ENCODE measurements at places on chromosomes 3 and 15.

GRCh38 chr3:118408431-118408830, 626.2 kb downstream of the IGSF11 start:
- DNase-seq: no peak

GRCh38 chr3:23726811-23727548, 78.8 kb upstream of the UBE2E1 start:
- no peak for DNase-seq

GRCh38 chr15:25684521-25685431, 178.4 kb downstream of the ATP10A start:
- no peak for DNase-seq

GRCh38 chr3:169668957-169669741, 5.6 kb upstream of the MECOM start:
- DNase-seq: no peak

DNA sequence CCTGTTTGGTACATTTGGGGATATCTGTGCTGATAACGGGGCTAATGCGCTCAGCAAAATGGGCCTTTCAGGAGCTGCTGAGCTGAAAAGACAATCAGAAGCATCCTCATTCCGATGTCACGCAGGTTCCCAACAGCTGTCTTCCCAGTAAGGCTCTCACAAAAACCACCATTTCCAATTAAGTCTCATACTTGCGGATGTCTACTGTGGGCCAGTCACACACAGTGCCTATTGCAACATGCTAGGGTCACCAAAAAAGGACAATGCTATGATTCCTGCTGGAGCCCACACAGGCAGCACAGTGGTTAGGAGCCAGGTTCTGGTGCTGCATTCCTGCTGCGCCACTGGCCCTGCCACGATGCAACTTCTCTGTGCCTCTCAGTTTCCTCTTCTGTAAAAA, 16.4 kb upstream of the LDHAL6B start:
- no peak for DNase-seq

DNA sequence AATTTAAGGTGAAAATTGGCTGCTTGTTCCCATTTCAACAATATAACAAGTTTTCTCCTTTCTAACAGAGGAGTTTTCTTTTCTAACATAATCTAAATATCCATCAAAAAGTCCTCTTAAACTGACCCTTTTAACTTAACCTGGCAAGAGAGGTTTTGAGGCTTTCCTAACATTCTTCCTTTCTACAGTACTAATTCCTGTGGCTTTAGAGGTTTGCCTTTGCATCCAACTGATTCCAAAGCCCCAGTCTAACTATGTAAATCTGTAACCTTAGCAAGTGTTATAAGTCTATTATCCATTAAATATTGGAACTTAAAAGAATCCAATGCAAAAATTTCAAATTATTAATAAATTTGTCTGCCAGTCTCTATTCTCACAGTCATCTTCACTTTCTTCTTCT, 134.1 kb downstream of the ISL2 start:
- no peak for DNase-seq

DNA sequence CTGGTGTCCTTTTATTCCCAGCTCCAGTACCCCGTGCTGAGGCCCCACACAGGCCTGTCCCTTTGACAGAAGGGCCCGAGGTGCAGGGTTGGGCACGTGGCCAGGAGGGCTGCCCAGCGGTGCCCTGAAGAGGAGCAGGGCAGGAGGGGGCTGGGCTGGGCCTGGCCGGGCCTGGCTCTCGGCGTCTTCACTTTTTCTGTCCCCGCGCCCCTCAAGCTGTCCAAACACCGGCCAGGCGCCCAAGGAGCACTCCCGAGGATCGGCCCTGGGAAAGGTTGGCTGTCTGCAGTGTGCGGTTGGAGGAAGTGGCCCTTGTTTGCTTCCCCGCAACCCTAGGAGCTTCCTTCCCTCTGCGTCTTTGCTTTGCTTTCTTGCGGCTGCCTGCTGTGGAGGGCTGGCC, 84.1 kb downstream of the WNT7A start:
- DNase-seq: no peak

DNA sequence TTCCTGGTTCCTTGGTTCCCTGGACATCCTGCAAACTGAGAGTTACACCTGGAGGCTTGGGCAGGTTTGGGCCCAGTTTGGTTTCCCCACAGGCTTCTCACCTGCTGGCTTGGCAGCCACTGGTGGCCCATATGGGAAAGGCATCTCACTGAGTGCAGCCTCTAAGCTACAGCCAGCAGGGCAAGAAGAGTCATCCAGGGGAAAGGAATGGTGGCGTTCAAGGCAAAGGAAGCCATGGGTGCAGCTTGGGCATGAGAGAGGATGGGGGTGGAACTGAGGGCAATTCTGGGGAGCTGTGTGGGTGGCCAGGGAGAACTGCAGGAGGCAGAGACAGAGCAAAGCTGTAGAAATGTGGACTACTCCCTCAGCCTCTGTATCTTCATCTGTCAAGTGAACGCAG, 106.4 kb downstream of the EPHB1 start:
- no peak for DNase-seq

DNA sequence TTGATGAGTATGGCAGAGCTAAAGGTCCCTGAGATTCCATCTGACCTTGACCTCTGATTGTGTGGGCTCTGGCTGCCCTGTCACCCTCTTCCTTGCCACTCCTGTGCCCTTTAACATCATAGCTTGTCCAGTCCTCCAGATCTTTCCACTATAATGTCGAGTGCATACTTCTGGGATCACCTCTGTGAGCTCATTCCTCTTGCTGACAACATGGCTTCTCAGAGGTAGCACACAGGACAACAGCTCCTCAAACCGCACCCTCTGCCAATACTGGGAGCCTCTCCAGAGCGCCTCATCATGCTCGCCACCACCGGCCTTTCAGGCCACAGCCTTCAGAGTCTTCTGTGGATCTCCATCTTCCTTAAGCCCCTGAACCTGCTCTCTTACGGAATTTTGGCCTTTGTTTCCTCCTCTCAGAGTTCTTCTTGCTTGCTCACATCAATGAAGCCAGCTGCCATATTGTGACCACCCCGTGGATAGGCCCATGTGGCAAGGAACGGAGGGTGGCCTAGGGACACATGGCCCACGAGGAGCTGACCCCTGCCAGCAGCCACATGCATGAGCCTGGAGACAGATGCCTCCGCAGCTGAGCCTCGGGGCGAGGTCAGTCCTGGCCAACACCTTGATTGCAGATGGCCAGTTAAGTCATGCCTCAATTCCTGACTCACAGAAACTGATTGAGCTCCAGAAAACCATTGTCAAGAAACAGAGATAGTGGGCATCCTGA, 31.1 kb downstream of the PLA2G4D start:
- no peak for DNase-seq

DNA sequence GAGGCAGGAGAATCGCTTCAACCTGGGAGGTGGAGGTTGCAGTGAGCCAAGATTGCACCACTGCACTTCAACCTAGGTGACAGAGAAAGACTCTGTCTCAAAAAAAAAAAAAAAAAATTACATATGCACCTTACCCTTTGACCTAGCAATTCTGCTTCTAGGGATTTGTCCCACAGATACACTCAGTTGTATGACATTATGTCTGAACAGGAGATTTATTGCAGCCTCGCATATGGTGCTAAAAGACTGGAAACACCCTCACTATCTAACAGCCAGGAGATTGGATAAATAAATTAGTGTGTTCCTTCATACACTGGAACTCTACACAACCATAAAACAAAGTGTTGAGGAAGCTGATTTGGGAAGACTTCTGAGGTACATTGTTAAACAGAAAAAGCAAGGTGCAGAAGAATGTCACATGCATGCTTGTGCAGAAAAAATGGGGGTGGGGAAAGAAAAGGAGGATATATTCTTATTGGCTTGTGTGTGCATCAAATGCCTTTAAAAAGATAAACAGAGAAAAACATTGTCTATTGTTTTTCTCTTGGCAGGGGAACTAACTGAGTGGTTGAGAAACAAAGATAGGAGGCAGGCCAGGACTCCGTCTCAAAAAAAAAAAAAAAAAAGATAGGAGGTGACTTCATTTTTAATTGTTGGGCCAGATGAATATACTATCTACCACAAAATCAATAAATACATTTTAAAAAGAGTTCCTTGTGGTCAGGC, 30.9 kb downstream of the PPCDC start:
- no peak for DNase-seq

- DNase-seq: no peak
Observed at GRCh38 chr3:44529927-44530326, 25.1 kb upstream of the ZKSCAN7 start.

- no peak for DNase-seq
Observed at GRCh38 chr3:129013491-129013891, 12.4 kb downstream of the EFCC1 start.

DNA sequence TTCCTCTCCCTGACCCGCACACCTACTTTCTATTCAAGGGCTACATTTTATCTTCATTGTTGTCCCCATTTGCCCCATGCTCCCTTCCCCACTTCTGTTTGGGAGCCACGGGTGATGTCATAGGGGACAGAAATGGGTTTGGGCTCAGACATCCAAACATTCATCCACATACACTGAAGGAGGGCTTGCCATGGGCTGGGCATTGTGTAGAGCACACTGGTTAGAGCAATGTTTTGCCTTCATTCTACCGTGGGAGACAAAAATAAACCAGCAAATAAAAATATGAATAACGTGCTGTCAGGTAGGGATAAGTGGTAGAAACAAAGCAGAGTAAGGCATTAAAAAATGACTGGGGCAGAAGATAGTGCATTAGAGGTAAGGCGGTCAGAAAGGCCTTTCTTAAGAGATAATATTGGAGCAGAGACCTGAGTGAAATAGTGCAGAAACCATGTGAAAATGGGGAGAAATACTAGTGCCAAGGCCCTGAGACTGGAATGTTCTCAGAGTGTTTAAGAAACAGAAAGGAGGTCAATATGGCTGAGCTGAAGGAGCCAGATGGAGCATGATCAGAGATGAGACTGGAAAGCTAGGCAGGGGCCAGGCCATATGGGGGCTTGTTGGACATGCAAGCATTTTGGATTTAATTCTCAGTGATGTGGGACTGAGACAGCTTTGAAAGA, 40.9 kb upstream of the CLSTN2 start:
- DNase-seq: no peak

DNA sequence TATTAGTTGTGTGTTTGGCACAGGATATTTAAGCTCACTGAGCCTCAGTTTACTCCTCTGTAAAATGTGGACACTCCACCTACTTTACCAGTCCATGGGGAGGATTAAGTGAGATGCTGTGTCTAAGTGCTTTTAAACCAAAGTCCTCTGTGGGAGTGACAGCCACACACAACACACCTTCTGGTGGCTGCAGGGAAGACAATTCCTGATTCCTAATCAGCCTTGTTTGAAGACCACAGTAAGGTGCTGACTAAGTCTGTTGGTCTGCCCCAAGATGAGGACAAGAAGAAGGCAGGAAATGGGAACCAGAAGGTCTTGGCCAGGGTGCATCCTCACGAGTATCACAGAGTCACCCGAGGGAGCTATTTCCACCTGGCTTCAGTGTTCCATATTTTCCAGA, 52.3 kb downstream of the EPHB1 start:
- no peak for DNase-seq

DNA sequence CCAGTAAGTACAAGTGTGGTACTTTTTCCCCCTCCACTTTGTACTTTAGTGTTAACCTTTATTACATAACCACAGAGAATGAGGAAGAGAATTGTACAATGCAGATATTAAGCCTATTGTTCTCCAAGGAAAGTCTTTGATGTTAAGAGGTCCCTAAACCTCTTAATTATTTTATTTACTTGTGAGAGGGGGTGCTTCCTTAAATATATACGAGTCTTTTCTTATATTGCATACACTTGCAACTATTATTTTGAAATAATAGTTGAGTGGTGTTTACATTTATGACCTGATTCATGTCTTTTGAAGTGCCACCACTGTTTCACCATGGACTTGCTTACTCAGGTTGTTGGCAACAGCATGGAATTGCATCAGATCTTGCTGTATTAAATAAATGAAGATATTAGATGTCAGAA, 10.1 kb downstream of the USP3 start:
- no peak for DNase-seq

- DNase-seq: no peak
Observed at GRCh38 chr15:67013696-67014095, 51.7 kb upstream of the SMAD3 start.

DNA sequence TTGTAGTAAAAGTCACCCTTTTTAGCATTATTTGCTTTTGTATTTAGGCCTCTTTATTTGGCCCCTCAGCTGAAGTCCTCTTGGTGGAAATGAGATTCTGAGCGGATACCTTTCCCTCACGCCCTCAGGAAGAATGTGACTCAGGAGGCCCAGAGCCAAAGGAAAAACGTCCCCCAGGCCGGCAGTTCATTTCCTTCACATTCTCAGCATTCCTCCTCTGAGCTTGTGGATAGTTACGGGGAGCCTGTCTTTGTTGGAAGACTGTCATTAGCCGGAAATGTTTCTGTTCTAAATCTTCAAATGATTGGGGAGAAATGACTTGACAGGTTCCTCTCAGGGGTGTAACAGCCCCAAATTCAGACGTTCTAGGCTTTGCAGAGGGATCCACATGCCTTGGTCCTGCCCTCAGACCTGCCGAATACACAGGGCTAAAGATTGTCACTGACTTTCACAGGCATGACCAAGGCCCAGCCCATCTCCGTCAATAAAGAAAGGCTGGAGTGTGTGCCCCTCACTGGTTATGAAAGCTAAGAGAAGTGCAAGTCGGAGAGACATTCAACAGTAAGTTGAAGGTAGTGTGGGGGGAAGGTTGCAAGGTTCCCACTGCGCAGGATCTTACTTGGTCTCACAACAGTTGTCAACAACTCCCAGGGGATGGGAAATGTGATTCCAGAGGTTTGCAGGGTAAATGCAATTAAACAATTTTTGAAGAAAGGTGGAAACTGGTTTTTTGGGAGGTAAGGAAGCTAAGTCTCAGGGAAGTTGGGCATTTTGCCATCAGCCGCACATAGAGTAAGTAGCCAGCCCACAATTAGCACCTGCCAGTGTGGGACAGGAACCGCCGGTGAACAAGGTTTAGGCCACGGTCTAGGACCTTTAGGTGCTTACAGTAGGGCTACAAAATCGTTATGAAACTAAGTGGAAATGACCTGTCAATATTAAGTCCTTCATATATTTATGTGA, 39.7 kb upstream of the MYZAP start:
- DNase-seq: no peak

- DNase-seq: no peak
Observed at GRCh38 chr3:139127101-139127500, 82.4 kb upstream of the PRR23C start.
